ENCODE measurements at places on chromosomes 12 and 14. TPM values are rescaled to one million over a fixed set of nuclear protein-coding genes. Genes with fewer than 3 reads are reported as not detected.

Gene SVOP
- not detected for total RNA-seq

Gene CLEC4D
- not detected for total RNA-seq

Gene CCDC197
- total RNA-seq: not detected

Gene KRT2
- not detected for total RNA-seq

Gene STAT2
- total RNA-seq: 11.4 TPM

Gene TMEM63C
- total RNA-seq: 2.2 TPM

Gene CCDC175
- not detected for total RNA-seq

Gene NAV3
- total RNA-seq: 13.7 TPM

All from A549 treated with ZK216348 at 1 μM for 4 hours (cell line).